SJSA1 (cell line): ENCODE measurements at places on chromosomes 12 and 14. TPM values are rescaled to one million over a fixed set of nuclear protein-coding genes. Genes with fewer than 3 reads are reported as not detected.

GRCh38 chr12:92446083-92446460 is 256.7 kb upstream of the PLEKHG7 start:
- DNase-seq, result no peak

DNA sequence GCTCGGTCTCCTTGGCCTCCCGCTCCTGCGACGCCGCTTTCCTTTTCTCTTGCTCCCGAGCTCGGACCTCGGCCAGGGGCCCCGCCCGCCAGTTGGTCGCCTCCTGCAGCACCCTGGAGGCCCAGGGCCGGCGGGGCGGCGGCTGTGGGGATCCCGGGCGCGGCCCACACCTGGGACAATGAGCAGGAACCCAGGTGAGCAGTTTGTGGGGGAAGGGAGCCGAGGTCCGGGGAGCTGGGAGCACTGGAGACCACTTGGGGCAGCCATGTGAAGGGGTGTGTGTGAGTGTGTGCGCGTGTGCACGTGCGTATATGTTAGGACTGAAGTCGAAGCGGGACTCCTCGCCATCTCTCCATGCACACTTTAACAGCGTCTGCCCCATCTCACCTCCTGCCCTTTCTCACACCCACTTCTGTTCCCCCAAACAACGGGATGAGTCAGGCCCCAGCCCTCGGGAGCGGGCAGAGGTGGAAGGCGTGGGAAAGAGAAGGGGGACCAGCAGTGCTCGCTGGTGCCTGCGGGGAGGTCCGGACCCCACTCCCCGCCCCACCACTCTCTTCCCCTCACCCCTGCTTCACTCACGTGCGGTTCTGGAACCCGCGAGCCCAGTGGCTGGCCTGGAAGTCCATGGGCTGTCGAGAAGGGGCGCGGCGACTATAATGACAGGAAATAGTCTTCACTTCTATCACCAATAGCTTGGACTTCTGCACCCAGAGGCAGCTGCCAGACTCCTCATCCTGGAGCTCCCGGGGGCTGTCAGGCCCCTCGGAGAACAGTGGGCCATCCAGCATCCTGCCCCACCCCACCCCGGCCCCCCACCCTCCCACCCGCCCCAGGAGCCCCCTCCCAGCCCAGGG is 450 bp downstream of the DDN start:
- DNase-seq, result no peak

DNA sequence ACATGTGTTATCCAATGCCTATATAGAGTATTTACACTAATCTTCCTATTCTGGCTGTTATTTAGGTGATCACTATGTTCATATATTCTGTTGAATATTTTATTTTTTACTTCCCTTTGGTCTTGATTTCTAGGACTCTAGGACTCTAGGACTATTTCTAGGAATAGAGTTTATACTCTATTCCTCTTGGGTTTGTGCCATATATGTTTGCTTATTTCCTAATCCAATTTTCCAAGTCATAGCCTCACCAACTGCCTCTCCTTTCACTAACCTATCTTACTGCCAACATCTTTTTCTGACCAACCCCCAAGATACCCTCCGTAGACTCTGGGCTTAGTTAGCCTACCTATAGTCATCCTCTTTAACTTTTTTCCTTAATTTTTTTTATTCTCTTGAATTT is 28.5 kb downstream of the ARF6 start:
- DNase-seq, result no peak

- no peak for DNase-seq
These were observed 26.1 kb upstream of the RTRAF start for GRCh38 chr14:51963286-51963685.

Gene POTEG
- not detected in 2 replicates for total RNA-seq
